ENCODE measurements at places on chromosomes 3 and 15.
A peak's percentile ranks its signal among the peaks of the same experiment; 100 is the strongest.

DNA sequence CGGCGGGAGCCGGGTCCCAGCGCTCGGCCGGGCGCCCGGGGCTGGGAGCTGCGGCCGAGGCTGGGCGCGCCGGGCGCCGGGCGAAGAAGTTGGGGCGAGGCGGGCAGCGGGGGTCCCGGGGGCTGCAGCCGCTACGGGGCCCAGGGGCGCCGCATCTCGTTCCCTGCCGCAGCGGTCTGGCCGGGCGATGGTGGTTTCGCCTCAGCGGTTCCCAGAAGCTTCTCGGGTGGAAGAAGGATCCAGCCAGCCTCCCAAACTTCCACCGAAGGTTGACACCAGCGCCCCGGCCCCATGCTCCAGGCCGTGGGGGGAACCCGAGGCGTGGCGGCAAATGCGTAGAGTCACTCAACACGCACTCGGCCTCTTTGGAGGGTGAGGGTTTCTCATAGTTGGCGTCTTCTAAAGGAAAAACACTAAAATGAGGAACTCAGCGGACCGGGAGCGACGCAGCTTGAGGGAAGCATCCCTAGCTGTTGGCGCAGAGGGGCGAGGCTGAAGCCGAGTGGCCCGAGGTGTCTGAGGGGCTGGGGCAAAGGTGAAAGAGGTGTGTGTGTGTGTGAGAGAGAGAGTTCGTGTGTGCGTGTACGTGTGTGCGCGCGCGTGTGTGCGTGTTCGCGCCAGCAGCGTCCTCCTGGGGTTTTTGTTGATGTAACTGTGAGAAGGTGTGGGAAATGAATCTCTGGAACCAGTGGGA is 940 bp downstream of the BOC start:
- no peak for DNase-seq

- DNase-seq: no peak
Observed at GRCh38 chr15:50120729-50121128, 1.7 kb upstream of the ATP8B4 start.

DNA sequence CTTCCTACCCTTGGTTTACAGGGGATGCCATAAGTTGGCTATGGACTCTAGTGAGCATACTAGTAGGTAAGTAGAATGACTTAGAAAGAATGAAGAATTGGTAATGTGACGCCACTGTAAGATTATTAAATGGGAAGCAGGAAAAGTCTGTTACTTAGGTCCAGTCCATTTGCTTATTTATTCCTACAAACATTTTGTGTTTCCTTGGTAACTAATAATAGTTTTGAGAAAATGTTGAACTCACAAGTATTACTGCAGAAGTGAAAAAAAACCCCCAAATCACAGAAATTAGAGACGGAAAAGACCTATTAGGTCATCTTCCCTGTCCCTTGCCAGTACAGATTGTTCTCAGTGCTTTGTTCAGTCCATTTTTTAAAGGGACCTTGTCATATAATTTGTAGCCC is 63.5 kb downstream of the CMSS1 start:
- no peak for DNase-seq

GRCh38 chr15:54321426-54321825 is 343.2 kb downstream of the UNC13C start:
- no peak for DNase-seq

DNA sequence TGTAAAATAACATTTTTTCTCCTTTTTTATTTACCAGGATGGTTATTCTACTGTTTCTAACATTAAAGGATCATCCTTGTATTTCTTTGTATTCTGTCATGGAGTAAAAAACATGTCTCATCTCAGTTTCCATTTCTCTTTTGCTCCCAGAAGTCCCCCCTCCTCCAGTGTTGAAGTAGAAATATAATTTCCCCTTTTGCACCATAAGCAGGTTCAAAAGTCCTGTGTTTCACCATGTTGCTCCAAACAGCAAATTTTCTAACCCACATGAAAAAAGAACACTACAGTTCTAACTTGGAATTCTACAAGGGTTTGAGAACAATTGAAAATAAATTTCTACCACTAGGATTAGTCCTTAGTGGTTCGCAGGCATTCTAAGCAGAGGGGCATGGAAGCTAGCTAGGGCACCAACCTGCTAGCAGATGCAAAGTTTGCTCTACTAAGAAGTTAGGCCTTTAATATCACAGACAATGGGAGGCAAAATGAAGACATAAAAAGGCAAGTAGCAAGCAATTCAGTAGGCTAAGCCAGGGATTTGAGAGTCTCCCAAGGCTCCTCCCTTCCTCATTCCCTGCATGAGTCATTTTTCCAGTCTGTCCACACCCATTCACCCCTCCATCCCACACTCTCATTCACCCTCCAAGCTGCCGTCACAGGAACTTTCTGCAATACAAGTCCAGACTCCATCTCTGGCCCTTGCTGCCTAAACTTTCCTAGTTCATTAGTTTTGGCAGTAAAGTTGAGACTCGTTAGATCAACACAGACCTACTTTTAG is 2.3 kb upstream of the MBNL1 start:
- DNase-seq: no peak

DNA sequence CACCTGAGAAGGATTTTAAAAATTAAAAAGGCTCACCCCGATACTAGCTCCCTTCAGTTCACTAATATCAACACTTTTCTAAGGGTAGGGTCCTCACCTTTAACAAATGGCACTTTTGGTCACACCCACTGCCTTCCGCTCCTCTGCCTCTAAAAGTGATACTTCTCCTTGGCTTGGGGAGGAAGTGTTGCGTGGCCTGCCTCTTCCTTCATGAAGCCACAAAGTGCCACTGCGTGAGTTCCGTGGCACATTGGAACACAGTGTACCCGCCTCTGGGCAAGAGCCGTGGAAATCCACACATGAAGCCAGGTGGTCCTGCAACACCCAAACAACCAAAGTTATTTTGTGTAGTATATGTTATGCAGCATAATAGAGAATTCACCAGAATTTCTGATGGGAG is 3.9 kb downstream of the B4GALT4 start:
- DNase-seq: no peak

- no peak for DNase-seq
Observed at GRCh38 chr3:30315447-30315846, 291.0 kb upstream of the TGFBR2 start.

DNA sequence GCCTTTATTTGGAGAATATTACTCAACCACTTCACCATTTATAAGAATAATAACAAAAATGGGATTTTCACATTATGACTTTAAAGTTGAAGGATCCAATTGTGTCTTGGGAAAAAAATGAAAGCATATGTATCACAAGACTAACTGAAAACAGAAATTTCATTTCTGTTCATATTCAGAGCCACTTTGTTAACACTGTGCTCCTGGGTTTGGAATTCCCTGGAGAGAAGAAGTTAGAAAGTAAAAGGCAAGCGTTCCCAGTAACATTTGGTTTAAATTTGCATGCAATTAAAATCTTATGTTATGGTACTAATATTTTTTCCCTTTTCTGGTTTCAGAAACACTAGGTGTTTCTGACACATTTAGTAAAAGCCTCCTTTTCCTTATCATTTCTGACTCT is 230.8 kb downstream of the RBMS3 start:
- no peak for DNase-seq

GRCh38 chr3:32391643-32392535 is at the start of gene CMTM7:
TSS of gene CMTM7 (plus strand) at chr3:32391853. CDS start at chr3:32391907, 54 bp downstream.
- DNase-seq: peak; percentile 69

GRCh38 chr3:16670191-16670590 is 65.0 kb upstream of the DAZL start:
- no peak for DNase-seq

DNA sequence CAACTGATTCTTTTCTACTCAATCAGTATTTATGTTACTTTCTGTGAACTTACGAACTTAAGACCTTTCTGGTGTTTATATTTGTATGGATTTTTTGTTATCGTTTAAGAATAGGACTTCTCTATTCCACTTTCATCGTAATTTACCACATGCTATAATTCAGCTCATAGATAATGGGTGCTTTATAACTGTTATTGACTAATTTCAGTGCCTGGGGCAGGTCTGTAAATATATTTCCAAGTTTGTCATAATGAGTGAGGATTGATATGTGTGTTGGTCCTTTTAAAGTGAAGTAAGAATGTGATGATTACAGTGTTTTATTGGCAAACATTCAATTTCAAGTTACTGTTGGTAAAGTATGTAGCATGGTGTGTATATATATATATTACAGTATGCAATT is 1.8 kb upstream of the NAALADL2 start:
- no peak for DNase-seq

DNA sequence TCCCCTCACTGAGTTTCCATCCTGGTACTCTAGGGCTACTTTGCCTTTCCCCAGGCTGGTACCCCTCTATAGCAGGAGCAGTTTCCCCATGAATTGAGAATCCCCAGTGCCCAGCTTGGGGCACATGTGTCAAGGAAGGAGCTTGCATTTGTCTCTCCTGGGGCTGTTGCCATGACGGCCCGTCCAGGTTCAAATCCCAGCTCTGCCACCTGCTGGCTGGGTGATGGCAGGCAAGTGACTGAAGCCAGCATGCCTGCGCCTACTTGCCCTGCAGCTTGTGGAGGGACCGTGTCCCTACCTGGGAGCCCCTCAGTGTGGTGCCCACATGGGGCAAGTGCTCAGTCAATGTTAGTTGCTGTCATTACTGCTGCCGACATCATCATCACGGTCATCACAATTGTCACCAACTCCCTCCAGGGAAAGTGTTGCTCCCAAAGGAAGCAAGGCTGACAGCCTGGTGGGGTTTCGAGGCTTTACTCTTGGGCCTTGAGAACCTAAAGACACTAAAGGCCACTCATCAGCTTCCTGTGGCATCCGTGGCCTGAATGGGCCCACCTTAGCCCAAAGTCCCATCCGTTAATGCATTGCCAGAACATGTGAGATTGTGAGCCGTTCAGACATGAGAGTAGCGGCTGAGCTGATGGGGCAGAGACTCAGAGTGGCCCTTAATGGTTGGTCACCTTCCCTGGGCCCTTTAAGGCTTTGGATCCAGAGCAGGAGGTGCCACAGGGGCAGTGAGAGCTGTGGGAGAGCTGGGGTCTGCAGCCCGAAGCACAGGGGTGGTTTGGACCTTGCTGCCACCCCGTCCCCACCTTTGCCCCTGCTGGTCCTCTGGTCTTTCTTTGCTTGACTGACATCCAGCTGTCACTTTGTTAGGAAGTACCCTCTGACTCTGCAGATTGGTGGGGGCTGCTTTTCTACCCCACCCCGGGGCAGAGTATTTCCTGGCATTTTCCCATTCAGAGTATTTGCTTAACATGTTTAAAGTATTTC is 144.4 kb downstream of the DNAJB8 start:
- peak; percentile 74 for DNase-seq

DNA sequence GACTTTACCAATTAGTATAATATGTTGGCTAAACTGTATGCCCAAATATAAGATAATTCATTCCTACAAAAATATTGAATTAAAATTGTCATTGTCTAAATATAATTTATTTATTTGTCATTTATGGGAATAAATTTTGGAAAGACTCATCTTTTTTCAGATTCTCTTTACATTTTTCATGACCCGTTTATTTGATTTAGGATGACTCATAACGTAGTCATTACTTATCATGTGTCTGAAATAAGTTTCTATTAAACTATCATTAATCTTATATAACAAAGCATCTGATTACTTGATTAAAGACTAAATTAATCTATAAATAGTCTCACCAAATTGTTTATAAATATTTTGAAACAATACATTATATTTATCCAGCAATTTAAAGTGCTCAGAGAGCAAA is 516.6 kb downstream of the CADM2 start:
- no peak for DNase-seq

DNA sequence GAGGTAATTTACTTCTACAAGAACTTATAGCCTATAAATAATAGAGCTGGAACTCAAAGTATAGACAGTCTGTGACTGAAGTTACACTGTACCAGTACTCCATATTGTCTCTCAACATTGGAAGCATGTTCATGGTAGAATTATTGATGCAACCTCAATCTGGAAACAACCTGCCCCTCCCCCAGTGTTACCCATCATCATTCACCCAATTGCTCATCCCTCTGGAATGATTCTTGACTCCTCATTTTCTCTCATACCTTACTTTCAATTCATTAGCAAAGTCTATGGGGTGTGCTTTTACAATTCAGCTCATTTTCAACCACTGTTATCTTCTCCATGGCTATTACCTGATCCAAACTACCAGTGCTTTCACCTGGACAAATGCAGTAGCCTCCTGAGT is 151.7 kb downstream of the CPNE4 start:
- no peak for DNase-seq

DNA sequence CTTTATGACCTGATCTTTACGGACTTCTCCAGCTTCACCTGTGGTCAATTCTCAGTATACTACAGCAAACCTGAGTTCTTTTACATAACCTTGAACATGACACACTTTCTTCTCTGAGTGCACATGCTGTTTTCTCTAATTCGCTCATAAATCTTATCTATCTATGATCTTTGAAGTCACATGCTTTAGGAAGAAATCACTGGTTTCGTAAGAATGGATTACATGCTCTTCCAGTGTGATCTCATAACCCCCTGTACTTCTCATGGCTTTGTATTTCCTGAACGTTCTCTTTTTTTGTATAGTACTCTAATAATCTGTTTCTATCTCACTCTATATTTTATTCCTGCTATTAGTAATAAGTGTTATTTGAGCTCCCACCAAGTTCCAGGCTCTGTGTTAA is 1165.2 kb downstream of the TBL1XR1 start:
- DNase-seq: no peak

- DNase-seq: no peak
Observed at GRCh38 chr3:69445024-69445423, 59.1 kb upstream of the FRMD4B start.

DNA sequence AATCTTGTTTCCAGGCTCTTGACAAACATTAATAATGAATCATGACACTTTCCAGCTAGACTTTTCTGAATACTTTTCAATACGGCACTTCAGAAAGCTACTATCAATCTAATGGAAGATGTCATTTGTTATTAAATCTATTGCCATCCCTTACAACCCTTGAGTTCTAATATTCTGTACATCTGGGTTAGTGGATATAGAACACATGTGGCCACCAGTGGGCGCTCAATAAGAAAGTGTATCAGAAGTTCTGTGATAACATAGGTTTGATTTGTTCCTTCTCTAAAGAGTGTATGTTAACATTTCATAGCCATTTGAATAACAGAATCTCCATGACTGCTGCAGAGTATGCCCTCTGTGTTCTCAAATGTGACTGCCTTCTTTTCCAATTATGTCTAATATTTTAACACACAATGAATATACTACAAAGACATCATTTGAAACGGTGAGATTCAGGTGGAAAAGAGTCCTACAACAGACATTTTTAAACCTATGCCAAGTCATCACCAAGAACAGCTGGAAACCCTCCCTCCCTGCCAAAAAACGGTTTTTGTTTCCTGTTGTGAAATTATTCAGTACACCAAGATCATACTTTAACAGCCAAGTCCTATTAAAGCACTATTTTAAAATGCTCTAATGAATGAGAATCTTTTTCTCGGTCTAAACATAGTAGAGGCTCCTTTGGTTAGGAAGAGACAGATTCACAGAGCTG is 22.2 kb downstream of the ALDH1A2 start:
- peak; percentile 27 for DNase-seq

DNA sequence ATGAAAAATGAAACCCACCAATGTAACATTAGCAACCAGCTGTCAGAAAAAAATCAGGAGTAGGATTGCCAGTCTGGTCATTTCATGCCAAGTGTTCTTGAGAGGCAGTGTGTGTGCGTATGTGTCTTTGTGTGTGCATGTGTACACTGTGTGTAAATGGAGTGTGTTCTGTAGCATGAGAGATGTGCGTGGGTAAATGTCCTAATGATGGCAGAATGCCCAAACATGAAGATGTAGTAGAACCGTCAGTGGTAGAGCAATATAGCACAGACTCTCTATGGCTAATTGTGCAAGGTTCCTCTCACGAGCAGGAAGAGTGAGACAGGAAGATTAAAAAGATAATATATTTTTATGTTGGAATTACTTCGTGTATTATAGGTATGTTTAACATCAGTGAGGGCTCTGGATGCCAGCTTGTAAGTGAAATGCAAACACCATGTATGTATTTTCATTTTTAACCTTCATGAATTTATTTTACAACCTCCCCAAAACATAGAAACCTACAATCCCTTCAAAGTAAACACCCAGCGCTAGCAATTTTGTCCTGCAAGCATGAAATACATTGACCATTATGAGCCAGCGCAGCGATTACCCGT is 1038.7 kb downstream of the IGSF11 start:
- no peak for DNase-seq
